ENCODE measurements at places on chromosomes 7 and 10. TPM values are rescaled to one million over a fixed set of nuclear protein-coding genes. Genes with fewer than 3 reads are reported as not detected.

Gene CYP26A1
- 16.8 TPM for total RNA-seq

Gene UCN3
- not detected for total RNA-seq

Gene TAS2R4
- total RNA-seq: 5.6 TPM

Gene NXPH1
- 1.6 TPM for total RNA-seq

Gene EMX2
- 5.0 TPM for total RNA-seq

Gene PAPOLB
- 1.5 TPM for total RNA-seq

Gene DNAH11
- total RNA-seq: 2.7 TPM

Gene SPOCK2
- total RNA-seq: 28.6 TPM

Gene SGMS1
- 77.0 TPM for total RNA-seq

Gene ADIRF
- 10.1 TPM for total RNA-seq

Gene C10orf67
- 0.11 TPM for total RNA-seq

Gene AKR1C1
- 10.5 TPM for total RNA-seq

Gene C7orf33
- total RNA-seq: 3.6 TPM

Gene ADAM12
- 29.9 TPM for total RNA-seq

Gene LRRC18
- total RNA-seq: not detected

Gene GBX1
- not detected for total RNA-seq

Gene FGFR2
- 77.5 TPM for total RNA-seq

Gene PAPSS2
- 15.2 TPM for total RNA-seq

Gene WNT2
- total RNA-seq: 2.6 TPM

Gene TDRD1
- 0.38 TPM for total RNA-seq

Gene SPDYE8
- total RNA-seq: not detected

Gene MOGAT3
- not detected for total RNA-seq

Data from camera-type eye (tissue), 1 donor.